ENCODE measurements at places on chromosomes 4 and X. TPM values are rescaled to one million over a fixed set of nuclear protein-coding genes. Genes with fewer than 3 reads are reported as not detected.

Gene FOXR2
- not detected for total RNA-seq

DNA sequence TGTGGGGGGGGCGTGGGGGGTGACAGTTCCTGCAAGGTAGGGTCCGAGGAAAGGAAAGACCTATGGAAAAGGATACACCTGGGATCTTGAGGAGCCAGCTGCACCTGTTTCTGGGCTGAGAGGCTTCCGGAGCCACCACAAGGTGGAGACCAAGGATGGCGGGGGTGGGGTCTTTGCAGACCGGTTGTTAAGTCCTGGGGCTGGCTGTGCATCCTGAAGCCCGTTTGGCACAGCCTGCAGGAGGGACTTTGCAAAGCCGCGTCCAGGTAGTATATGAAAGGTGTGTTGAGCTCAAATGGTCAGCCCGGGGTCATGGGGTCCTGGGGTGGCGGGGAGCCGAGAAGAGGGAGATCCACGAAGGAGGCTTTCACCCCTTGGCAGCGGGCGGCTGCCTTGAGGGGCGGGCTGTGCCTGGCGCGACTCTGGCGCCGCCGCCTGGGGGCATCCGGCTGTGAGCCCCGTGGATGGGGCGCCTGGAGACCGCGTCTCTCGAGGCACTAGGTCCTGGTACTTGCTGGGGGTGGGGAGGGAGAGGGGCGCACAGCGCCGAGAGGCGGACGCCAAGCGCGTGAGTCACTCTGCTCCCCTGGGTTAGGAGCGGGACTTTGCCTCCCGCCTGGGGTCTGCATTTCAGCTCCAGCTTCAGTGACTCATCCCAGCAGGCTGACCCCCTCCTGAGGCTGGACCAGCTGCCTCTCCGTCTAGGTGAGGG lies 58.2 kb upstream of the DYNLT3 start:
- H3K27me3 ChIP-seq, result no peaks in the 10 kb centered on the region
- H3K27ac ChIP-seq, result no peak overlapping the region
- peaks cover 8% of the 10 kb centered on the region for H3K4me1 ChIP-seq
- H3K4me3 ChIP-seq, result peak overlapping the region; percentile 16
- DNase-seq, result peak; percentile 33

- H3K27ac ChIP-seq, result no peak overlapping the region
- no peaks in the 10 kb centered on the region for H3K4me1 ChIP-seq
- no peak for DNase-seq
- no peaks in the 10 kb centered on the region for H3K27me3 ChIP-seq
- H3K36me3 ChIP-seq, result no peaks in the 10 kb centered on the region
- H3K4me3 ChIP-seq, result no peak overlapping the region
Observed at GRCh38 chrX:11781133-11781532, 23.1 kb downstream of the MSL3 start.

- no peak overlapping the region for H3K27ac ChIP-seq
- H3K27me3 ChIP-seq, result no peaks in the 10 kb centered on the region
- H3K36me3 ChIP-seq, result no peaks in the 10 kb centered on the region
- peaks cover 5% of the 10 kb centered on the region for H3K4me1 ChIP-seq
Observed at GRCh38 chr4:130080872-130081451, 985.0 kb downstream of the C4orf33 start.

DNA sequence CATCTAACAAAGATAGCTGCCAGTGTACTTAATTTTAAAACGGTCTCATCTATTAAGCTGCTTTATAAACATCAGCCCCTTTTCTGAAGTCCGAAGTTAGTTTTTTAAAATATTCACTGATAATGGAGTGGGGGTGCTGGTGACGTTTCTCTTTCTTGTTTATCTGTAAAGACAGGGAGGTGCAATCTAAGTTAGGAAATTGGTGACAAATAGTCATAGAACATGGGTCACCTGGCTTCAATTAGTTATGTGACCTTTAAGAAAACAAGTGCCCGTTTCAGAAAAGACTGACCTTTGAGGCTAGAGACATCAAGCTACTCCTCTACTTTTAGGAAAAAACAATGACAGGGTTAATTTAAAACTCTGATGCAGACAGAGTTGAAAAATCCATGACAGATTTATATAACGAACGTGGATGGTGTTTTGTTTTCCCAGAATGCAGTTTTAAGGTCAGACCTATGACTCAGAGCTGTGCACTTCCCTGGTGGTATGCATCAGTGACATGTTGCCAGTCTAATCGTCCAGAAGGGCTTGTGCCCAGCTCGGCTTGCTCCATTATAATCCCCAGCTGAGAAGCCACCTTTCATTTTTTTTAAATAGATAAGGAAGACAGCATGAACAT lies 38.2 kb downstream of the FHL1 start:
- H3K27ac ChIP-seq, result peak overlapping the region; percentile 67
- H3K4me3 ChIP-seq, result peak overlapping the region; percentile 15
- DNase-seq, result no peak
- H3K36me3 ChIP-seq, result no peaks in the 10 kb centered on the region
- H3K27me3 ChIP-seq, result no peaks in the 10 kb centered on the region
